Colonic mucosa (tissue), 4 donors: ENCODE measurements at places on chromosomes 1 and 21.
A peak's percentile ranks its signal among the peaks of the same experiment; 100 is the strongest.

DNA sequence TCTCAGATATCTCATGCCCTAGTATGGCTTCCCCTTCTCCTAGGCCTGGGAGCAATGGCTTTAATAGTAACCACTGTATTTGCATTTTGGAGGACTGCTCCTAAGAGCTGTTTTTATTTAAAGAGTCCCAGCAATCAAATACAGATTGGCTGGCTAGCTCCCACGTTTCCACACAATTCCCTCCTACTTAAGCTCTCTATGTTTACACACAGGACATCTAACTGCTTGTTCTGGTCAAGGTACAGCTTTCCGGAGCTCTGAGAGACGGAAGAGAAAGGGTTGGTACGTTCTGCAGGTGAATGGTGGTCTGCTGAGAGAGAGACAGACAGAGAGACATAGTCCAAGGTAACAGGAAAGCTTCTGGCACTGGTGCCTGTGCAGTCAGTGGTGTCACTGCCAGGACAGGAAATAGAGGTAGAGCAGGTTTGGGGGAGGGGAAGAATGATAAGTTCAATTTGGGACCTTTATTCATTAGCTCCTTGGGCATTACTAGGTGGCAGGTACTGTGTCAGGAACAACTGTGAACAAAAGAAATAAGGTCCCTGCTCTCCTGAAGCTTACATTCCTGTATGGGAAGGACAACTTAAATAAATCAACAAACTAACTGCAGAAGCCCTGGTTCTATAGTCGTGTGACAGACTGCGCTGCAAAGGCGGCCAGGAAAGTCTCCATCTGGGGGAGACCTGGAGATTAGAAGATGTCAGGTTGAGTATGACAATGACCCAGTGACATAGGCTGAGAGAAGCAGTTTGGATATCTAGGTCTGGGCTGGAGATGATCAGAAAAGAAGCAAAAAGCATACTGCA lies 1.2 kb upstream of the SLC25A33 start:
- H3K36me3 ChIP-seq = no peaks in the 10 kb centered on the region
- peaks cover 12% of the 10 kb centered on the region for H3K4me1 ChIP-seq
- no peaks in the 10 kb centered on the region for H3K27me3 ChIP-seq
- H3K27ac ChIP-seq = peak overlapping the region; percentile 64
- peak; percentile 61 for DNase-seq

- H3K27ac ChIP-seq = no peak overlapping the region
- no peaks in the 10 kb centered on the region for H3K36me3 ChIP-seq
- DNase-seq = no peak
- H3K4me3 ChIP-seq = no peak overlapping the region
- no peaks in the 10 kb centered on the region for H3K27me3 ChIP-seq
Observed at GRCh38 chr1:192877283-192877886, 68.5 kb downstream of the RGS2 start.

DNA sequence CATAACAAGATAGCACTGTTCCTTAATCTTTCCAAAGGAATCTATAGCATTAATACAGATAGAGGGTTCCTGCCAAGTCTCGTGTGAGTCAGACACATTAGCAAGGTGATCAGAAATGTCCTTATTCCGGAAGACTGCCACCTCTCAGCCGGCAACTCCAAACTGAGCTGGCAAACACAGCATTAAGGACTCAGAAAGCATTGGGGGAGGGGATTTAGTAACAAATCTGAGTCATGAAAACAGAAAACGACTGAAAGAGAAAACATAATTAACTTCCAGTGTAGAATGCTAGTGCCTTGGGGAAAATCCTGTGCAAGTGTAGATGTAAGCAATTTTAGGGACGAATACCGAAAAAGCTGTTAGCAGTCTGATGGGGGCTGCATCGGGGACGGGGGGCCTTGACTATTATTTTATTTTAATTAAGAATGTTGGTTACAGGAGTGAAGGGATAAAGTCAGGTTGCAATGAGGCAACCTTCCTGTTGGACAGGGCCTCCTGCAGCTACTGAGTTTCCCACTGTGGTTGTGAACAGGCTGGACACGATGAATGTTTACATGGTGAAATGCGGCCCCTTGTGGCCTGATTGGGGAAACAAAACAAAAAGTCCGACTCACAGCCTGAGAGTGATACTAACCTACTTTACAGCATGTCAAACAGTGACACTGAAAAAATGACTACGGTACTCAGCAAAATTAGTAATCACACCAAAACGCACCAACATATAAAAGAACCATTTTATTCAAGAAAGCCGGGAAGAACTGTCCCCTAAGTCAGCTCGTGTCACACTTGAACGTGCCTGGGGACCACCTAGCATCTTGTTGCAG lies 20.7 kb downstream of the MIS18A start:
- H3K27me3 ChIP-seq = no peaks in the 10 kb centered on the region
- H3K4me3 ChIP-seq = no peak overlapping the region

DNA sequence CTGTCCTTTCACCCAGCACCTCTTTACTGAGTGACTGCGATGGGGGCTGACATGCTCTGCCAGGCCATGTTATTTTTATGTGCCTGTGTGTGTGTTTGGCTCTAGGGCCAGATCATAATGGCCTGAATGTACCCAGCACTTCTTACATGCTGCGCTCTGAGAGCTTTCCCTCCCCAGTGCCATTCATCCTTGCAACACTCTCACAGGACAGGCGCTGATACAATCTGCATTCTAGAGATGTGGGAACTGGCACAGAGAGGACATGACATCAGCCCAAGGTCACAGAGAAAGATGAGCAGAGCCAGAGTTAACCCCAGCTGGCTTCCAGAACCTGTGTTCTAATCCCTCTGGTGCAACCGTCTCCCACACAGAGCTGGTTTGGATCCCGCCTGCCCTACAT lies 54.5 kb downstream of the ARHGEF10L start:
- no peaks in the 10 kb centered on the region for H3K36me3 ChIP-seq
- DNase-seq = no peak
- peaks cover 30% of the 10 kb centered on the region for H3K4me1 ChIP-seq
- no peak overlapping the region for H3K4me3 ChIP-seq

DNA sequence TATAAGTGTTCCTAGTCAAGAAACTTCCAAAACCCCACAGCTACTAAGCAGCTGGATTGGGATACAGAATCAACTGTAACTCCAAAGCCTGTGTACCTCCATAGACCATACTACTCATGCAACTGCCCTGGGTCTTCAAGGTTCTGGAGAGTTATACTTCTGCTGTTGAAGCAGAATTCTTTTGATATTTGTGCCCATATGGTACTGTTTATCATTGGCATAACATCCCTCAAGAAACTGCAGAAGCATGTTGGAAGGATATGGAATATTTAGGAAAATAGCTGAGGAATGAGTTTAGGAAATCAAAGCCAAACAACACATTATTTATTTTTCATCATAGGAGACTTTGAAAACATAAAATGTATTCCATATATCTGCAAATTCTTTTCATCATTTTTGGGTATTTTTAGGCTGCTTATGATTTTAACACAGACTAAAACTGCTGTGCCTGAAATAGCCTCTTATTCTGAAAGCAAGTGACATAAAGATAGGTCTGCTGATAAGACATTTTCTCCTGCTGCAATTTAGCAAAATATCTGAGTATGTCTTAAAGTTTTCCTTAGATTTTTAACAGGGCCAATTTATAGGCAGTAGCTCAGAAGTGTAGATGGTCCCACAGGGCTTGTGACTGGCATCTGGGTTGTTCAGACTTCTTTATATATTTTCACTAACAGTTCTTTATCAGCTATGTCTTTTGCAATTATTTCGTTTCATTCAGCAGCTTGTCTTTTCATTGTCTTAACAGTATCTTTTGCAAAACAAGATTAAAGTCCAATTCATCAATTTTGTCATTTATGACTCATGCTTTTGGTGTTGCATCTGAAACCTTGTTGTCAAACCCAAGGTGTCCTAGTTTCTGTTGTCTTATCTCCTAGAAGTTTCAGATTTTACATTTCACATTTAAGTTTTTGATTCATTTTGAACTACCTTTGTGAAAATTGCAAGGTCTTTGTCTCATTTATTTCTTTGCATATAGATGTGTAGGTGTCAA lies 41.1 kb upstream of the ZNF124 start:
- no peak overlapping the region for H3K27ac ChIP-seq
- H3K36me3 ChIP-seq = no peaks in the 10 kb centered on the region
- H3K4me3 ChIP-seq = no peak overlapping the region
- DNase-seq = no peak

GRCh38 chr1:234608911-234609690 lies 877 bp downstream of the IRF2BP2 start:
- DNase-seq = no peak
- peak overlapping the region; percentile 85 for H3K4me3 ChIP-seq
- peak overlapping the region; percentile 99 for H3K27ac ChIP-seq
- H3K36me3 ChIP-seq = no peaks in the 10 kb centered on the region

DNA sequence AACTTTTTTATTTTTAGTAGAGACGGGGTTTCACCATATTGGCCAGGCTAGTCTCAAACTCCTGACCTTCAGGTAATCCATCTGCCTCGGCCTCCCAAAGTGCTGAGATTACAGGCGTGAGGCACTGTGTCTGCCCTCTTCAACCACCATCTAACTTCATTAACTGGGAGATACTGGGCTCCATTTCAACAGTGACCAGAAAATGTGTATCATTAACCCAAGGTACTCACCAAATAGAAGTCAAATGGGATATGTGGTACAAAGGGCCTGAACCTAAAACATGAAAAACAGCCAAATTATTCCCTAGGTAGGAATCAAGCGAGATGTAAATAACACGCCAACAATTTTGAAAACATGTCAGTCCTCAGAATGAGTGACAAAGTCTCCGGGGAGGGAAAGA lies 1.2 kb downstream of the ILF2 start:
- no peak overlapping the region for H3K27ac ChIP-seq
- peaks cover 9% of the 10 kb centered on the region for H3K4me1 ChIP-seq
- no peaks in the 10 kb centered on the region for H3K27me3 ChIP-seq
- no peak for DNase-seq
- peaks cover 24% of the 10 kb centered on the region for H3K36me3 ChIP-seq

DNA sequence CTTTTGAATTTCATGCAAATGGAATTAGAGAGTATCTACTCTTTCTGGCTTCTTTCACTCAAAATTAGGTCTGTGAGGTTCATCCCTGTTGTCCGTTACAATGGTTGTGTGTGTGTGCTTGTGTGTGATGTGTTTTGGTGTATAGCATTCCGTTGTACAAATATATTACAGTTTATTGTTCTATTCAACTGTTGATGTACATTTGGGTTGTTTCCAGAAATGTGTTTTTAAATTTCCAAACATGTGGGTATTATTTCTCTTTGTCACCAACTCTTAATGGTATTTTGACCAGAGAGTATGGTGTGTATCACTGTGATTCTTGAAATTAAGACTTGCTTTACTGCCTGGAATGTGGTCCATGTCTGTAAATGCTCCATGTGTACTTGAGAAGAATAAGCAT lies 16.8 kb upstream of the HCRTR1 start:
- H3K27ac ChIP-seq = no peak overlapping the region
- H3K4me1 ChIP-seq = no peaks in the 10 kb centered on the region
- DNase-seq = no peak
- no peaks in the 10 kb centered on the region for H3K36me3 ChIP-seq
- H3K27me3 ChIP-seq = no peaks in the 10 kb centered on the region

GRCh38 chr21:25234857-25235801 lies 372.2 kb downstream of the MRPL39 start:
- H3K36me3 ChIP-seq = no peaks in the 10 kb centered on the region
- DNase-seq = no peak
- H3K27ac ChIP-seq = no peak overlapping the region
- H3K4me1 ChIP-seq = no peaks in the 10 kb centered on the region
- no peaks in the 10 kb centered on the region for H3K27me3 ChIP-seq
